ENCODE measurements at places on chromosomes 12 and 14. TPM values are rescaled to one million over a fixed set of nuclear protein-coding genes. Genes with fewer than 3 reads are reported as not detected.

CLEC4D gene
- total RNA-seq = not detected

KRT1 gene
- not detected for total RNA-seq

NUAK1 gene
- 7.4 TPM for total RNA-seq

FGD4 gene
- total RNA-seq = 36.9 TPM

GRCh38 chr12:120388691-120389481 lies 19.9 kb upstream of the MSI1 start:
- ATAC-seq = no peak

DNA sequence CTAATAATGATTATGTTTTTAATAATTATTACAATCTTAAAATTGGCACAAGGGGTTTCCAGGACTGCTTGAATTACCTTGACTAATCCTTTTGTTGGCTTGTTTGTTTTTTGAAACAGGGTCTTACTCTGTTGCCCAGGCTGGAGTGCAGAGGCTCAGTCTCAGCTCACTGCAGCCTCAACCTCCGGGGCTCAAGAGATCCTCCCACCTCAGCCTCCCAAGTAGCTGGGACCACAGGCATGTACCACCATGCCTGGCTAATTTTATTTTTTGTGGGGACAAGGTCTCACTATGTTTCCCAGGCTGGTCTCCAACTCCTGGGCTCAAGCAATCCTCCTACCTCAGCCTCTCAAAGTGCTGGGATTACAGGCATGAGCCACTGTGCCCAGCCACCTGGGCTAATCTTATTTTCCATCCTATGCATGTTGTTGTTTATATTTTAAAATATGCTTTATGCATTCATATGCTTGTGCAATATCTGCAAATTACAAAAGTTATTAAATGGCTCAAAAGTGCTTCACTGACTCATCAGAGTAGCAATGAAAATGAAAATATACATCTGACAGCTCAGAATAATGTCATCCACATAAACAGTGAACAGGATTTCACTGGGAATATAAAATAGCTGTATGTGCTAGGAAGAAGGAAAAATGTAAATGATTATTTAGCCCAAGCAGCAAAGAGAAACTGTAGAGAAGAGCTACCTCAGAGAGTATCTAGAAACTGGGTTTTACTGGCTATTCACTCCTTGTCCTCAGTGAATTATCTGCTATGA lies 24.8 kb upstream of the PLEKHG6 start:
- ATAC-seq = no peak

- ATAC-seq = no peak
Observed at GRCh38 chr14:95811813-95812212, 64.8 kb upstream of the TUNAR start.

GRCh38 chr12:68977909-68978610 lies 45.1 kb upstream of the CPM start:
- no peak for ATAC-seq

GRCh38 chr14:20970647-20970982 lies 15.3 kb downstream of the RNASE2 start:
- no peak for ATAC-seq

GRCh38 chr12:43914923-43915468 lies 79.1 kb downstream of the TMEM117 start:
- no peak for ATAC-seq

DNA sequence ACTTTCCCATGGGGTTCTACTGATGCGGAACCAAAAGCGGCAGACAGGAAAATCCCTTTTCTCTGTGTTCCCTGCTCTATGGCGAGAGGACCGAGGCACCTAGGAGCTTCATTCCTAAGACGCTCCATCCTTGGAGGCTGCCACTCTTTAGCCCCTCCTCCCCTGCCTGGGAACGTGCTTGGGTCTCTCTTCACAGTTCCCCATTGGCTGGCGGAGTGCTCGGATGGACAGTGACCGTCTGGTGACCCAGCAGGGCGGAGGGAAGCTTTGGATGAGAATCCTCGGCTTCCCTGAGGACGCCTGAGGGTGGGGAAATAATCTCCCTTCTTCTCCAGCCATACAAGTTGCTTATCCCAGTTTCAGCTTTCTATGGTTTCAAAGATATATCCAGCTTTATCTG lies 37.3 kb downstream of the KCNA5 start:
- ATAC-seq = no peak

DNA sequence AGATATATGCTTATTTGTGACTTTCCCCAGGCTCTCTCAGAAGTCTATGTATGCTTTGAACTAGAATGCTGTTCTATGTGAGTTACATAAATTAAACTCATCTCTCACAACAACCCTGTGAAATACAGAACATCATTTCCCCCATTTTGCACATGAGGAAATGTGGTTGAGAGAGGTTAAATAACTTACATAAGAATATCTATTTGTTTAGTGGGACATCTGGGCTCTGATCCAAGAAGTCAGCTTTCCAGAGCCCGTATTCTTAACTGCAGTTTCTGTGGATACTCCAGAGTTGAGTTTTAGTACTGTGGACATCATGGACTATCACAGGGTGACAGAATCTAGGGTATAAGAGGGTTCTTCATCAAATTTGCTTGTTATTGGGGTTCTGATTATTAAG lies 242.5 kb upstream of the ARHGAP5 start:
- no peak for ATAC-seq

- no peak for ATAC-seq
Observed at GRCh38 chr12:105538880-105539279, 208.4 kb downstream of the C12orf75 start.

GRCh38 chr14:102275866-102276265 lies 29.1 kb downstream of the MOK start:
- no peak for ATAC-seq

- no peak for ATAC-seq
Observed at GRCh38 chr14:53027562-53027961, 76.7 kb upstream of the FERMT2 start.

- ATAC-seq = no peak
Observed at GRCh38 chr12:67442347-67442841, 173.2 kb downstream of the CAND1 start.

GRCh38 chr12:14714437-14714836 lies 18.0 kb upstream of the GUCY2C start:
- no peak for ATAC-seq

GRCh38 chr12:67640863-67641262 lies 7.7 kb upstream of the DYRK2 start:
- ATAC-seq = no peak

DNA sequence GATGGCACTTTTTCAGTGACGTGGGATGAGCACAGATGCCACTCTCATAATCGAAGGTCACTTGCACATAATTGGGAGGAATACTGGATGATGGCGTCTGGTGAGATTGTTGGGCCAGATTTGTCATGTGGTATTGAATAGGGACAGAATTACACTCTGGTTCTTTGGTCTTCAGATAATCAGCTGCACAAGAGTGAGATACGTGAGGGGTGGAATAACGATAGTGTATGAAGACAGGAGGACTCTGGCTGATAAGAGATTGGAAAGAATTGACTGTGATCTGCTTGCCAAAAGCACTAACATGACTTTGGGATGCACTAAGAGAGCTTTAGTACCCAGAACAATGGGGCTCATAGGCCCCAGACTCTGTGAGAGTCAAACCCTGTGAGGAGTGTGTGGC lies 7.0 kb upstream of the RABGGTA start:
- no peak for ATAC-seq

- peak; percentile 75 for ATAC-seq
Observed at GRCh38 chr14:103657471-103657870, 28.5 kb downstream of the KLC1 start.

All from gastroesophageal sphincter (tissue), 4 donors.